ENCODE measurements at places on chromosomes 2 and 18.
A peak's percentile ranks its signal among the peaks of the same experiment; 100 is the strongest.

GRCh38 chr18:55878224-55878623 is 290.2 kb upstream of the TCF4 start:
- DNase-seq = no peak

- no peak for DNase-seq
Observed at GRCh38 chr2:191103774-191104173, 47.0 kb downstream of the STAT4 start.

DNA sequence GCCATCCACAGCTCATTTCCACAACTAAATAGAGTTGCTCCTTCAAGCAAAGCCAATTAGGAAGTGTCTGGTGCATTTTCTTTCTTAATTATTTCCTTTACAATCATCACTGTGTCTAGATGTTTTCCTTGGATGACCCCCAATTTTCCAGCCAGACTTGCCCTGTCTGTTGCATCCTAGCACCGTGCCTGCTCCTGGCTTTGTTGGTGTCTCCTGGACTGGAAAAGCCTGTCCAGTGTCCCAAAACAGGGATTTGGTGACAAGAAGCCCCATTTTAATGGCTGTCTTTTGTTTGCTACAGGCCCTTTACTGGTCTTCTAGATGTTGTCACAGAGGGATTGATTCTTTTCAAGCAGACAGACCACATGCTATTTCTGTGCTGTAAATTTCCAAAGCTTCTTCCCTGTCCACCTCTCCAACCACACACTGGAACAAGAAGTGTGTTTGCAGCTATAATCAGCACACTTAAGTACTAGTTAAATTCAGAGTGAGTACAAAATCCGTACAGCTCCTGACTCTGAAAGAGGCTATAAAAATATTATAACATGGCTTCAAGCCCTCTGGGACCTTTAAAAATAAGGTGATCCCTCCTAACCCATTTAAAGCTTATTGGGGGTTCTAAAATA is 38.4 kb downstream of the RNF144A start:
- DNase-seq = peak; percentile 12

GRCh38 chr2:239712755-239713154 is 311.9 kb upstream of the HDAC4 start:
- no peak for DNase-seq

DNA sequence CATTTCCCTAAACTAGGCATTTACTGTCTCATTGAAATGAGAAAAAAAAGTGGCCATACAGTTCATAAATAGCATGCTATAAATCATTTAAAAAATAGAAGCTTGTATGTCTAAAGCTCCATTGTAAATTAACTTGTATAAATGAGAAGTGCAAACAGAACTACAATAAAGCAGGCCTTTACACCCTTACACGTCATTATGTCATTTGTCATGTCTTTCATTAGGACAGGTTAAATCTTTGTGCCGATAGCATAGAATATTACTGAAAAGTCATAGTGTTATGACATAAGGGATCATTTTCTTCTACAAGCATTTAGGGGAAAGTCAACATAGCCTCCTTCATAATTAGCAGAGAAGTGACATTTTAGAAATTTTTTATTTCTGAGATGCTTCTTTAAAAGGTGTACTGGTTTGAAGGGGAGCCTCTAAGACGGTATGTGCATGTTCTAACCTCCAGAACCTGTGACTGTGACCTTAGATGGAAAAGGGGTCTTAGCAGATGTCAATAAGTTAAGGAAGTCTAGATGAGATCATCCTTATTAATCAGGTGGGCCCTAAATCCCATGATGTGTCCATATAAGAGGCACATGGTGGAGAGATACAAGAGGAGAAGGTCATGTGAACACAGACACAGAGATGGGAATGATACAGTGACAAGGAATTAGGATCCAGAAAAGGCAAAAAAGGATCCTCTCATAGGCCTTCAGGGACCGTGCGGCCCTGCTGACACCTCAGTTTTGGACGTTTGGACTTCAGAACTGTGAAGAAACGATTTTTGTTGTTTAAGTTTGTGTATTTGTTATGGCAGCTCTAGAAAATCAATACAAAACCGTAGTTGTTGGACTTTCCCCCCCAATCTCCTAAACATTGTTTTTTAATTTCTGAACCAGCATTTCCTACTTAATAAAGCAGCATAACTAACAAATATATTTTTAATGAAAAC is 863.7 kb downstream of the MBD2 start:
- DNase-seq = no peak

GRCh38 chr18:3388980-3389379 is 61.0 kb upstream of the TGIF1 start:
- no peak for DNase-seq

DNA sequence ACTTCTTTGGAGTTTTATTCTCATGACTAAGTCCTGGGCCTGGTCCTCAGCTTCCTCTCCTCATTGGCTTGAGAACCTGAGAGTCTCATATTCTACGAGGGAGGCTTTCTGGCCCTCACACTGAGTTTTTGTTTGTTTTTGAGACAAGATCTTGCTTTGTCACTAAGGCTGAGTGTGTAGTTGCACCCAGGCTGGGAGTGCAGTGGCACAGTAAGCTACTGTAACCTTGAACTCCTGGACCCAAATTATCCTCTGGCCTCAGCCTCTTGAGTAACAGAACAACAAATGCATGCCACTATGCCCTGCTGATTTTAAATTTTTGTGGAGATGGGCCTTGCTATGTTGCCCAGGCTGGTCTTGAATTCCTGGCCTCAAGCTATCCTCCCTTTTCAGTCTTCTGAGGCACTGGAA is 22.6 kb downstream of the PRKRA start:
- no peak for DNase-seq

DNA sequence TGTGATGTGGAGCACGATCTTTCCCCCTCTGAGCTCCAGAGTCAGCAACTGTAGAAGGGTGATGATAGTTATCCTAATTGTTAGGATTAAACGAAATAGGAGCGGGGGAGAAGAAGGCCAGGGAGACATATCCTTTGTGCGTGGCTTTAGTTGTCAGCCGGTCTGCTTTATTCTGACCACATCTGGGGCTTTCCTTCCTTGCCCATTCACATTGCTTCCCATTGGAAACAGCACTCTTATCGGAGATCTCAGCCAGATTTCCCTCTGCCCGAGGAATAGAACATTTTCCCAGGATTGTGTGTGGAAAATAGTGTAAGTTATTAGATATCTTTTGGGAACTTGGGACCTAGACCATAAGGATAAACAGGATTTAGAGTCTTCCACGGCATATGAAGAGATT is 1.5 kb downstream of the RALB start:
- no peak for DNase-seq

GRCh38 chr2:119746836-119747686 is 12.7 kb upstream of the PTPN4 start:
- no peak for DNase-seq

DNA sequence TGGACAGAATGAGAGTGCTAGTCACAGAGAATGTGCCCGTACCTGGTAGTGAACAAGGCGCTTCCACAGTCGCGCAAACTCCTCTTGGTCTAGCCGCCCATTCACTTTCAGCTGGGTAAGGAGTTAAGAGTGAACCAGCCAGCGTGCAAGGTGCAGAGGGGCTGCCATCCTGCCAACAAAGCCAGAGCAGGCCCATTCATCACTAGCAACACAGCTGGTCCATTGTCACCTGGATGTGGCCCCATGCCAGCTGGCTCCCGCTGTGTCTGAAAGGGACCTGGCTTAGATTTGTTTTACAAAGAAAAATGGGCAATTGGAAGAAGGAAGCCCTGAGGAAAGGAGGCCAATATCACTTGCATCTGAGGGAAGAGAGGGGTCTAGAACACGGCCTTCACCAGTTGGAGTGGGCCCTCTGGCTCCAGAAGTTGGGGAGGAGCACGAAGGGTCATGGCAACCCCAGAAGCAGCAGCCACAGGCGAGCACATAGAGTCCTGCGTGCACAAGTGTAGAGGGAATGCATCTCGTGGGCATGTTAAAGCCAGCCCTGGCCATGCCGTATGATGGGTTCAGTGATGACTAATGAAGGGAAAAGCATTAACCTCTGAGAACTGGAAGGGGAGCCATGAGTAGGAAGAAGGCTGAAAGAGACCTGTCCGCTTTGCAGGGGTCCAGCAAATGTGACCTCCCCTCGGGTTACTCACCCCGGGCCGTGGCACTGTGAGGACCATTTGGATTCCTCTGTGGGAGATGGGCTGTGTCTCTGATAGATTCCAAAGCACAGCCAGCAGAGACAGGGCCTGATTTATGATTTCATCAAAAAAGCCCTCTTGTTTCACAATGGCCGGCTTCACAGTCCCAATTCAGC is 70.6 kb downstream of the CAPN13 start:
- no peak for DNase-seq

DNA sequence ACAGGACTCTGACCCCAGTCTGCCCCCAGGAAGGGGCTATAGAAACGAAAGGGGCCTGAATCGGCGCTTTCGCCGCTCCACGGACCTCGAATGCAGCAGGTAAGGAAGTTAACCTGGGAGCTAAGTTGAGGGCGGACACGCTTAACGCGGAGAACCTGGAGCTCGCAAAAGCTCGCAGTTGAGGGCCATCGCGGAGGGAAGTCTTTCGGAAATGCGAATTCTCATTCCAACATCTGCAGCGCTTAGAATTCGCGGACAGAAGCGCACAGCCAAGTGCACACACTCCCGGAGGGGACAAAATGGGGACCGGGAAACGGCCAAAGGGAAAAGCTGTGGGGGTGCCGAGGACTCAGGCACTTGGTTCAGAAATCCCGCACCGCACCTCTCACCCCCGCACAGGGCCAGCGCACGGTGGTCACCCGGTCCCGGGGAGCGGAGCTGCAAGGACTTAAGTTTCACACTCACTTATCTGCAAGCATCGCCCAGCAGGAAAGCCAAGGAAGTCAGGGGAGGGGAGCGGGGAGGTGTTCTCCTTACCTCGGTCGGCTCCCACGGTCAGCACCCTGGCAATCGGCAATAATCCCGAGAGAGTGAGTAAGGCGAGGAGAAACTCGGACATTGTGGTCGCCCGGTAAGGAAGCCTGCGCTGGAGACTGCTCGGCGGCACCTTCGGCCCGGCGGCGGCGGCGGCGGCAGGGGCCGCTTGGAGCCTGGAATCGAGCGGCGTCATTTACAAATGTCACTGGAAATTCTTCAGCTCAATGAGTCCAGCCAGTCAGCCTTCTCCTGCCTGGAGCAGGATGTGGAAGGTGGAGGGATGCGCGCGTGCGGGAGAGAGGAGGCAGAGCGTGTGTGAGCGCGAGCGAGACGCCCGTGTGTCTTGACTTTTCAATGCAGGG is 456 bp downstream of the LRP1B start:
- peak; percentile 60 for DNase-seq

GRCh38 chr2:201980389-201980821 is 53.2 kb upstream of the FZD7 start:
- DNase-seq = no peak

DNA sequence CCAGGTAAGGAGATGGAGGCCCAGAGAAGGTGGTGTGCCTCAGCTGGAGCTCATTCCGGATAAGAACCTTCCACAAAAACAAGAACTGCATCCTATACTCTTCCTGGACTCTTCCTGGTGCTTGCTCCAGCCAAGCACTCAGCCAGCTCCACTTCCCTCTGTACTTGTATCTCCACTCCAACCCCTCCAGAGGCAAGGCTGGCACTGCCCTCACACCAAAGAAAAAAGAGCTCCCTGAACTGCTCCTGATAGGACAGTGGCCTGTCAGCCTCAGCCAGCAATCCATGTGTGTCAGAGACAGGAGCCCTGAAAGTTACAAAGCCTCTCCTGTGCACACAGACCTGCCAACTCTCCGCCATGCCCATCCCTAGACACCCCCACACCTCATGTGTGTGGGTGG is 248.1 kb downstream of the CELF4 start:
- no peak for DNase-seq

- DNase-seq = no peak
Observed at GRCh38 chr2:37705191-37705590, 33.7 kb upstream of the CDC42EP3 start.

DNA sequence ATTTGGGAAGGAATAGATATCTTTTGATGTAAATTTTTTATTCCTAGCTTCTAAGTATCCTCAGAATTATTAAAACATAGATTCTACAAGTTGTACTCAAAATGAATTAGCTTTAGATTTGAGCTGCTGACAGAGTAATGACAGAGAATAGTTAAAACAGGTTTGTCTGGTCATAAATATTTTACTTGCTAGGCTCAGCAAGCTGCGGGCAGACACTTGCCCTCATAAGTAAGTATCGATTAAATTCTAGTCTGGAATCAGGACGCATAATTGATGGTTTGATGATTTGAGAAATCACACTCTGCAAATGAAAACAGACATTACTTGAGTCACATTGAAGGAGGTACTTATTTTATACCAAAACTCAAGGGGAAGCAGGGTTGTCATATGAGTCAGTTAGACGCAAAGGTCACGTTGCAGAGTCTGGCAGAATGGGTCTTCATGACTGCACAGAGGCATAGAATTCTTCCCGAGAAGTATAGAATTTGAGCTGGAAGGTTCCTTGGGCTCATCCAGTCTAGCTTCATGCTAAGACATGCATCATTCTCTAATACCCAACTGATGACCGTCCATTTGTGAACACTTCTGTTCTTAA is 27.5 kb downstream of the ARL4C start:
- no peak for DNase-seq

DNA sequence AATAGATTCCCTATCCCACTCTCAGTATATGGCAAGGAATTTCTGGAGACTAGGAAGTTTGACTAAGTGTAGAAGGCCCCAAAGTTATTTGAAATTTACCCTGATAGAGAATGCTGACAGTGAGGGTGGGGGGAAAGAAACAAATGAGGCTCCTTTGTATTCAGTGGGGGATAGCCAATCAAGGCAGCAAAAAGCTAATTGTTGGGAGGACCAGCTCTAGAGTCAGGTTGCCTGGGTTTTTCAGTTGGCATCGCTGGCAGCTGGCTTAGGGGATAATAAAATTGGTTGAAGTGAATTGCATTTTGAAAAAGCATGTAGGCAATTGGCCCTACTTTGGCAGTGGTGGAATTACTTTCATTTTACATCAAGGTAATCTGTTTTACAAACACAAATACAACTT is 79.4 kb upstream of the STAM2 start:
- DNase-seq = no peak

- no peak for DNase-seq
Observed at GRCh38 chr2:100105678-100106054, 36.7 kb downstream of the AFF3 start.

DNA sequence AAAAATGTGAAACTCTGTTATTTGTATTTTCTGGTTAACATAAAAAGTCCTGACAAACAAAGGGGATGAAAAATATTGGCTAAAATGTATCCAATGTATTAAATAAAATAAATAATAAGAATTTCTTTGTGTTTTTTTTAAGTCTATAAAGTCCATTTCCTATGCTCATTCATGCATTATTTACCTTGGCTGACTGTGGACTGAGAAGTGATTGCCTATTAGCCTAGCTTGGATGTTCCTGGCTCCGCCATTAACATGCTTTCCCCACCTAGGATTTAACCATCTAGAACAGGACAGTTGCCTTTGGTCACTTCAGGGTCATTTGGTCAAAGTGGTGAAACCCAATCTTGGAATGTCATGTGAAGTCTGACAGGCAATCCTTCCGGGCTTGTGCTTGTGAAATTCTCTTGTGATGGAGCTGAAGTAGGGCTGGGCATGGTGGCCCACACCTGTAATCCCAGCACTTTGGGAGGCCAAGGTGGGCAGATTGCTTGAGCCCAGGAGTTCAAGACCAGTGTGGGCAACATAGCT is 60.4 kb upstream of the TANC1 start:
- DNase-seq = no peak

DNA sequence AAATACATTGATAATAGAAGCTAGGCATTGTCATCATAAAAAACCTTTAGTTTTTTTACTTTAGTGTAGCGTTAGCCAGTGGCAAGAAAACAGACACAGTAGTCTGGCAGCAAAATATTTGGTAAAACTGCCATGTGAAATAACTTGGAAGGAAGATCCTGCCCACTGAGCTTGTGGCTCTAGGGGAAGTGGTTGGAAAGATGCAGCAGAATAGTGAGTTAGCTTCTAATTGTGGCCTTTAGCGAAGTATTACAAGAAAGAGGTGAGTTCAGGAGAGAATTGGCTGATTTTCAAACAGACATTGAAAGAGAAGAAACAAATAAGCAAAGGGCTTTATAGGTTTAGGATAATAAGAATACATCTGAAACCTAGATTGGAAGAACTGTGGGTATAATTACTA is 1887.8 kb upstream of the CELF4 start:
- no peak for DNase-seq

Measured in neuronal stem cell (in vitro differentiated cells).